ENCODE measurements at places on chromosomes 7 and 10.

DNA sequence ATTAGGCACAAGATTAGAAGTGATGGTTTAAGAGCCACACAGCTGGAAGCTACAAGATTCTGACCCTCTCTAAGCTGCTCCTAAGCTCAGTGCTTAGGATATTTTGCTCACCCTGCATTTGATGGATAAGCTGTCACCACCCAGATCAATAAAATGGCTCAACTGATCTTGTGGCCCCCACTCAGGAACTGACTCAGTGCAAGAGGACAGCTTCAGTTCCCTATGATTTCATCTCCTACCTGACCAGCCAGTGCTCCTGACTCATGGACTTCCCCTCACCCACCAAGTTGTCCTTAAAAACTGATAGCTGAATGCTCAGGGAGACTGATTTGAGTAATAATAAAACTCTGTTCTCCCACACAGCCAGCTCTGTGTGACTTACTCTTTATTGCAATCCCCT lies 833.8 kb downstream of the GRID1 start:
- no peak for DNase-seq

GRCh38 chr7:141693082-141693481 lies 8.9 kb downstream of the DENND11 start:
- no peak for DNase-seq

GRCh38 chr7:130852867-130853266 lies 118.9 kb upstream of the KLF14 start:
- no peak for DNase-seq

DNA sequence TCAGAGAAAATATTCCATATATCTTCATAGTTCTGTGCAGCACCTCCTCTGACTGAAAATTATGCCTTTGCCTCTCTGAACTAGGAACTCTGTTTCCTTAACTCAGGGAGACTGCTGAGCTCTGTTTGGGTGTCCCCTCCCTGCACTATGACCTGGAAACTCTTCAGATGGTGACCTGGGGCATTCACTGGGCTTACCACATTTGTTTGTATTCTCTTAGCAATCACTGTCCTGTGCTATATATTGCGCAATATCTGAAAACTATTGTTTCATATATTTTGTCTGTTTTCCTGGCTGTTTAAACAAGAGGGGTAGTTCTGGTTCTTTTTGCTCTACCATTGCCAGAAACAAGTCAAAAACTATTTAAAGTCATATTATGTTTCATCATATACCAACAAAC lies 181.8 kb upstream of the KIAA1217 start:
- no peak for DNase-seq

GRCh38 chr10:112218036-112218390 lies 34.4 kb upstream of the GPAM start:
- DNase-seq = no peak

GRCh38 chr10:110850099-110850498 lies 21.6 kb upstream of the PDCD4 start:
- no peak for DNase-seq

DNA sequence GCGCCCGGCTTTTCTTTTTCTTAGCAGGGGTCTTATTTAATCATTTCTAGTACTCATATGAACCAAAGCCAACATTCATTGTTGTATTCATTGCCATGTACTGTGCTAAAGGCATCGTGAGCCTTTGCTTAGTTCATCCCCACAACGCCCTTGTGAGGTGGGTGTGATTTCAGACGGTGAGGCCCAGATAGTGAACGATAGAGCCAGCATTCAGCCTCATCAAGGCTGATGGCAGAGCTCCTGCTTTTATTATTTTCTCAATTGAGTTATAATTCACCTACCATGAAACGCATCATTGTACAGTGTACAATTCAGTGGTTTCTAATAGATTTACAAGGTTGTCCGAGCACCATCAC lies 50.1 kb downstream of the HK1 start:
- DNase-seq = no peak

- DNase-seq = no peak
Measured at GRCh38 chr7:91656541-91657482, 223.7 kb downstream of the MTERF1 start.

DNA sequence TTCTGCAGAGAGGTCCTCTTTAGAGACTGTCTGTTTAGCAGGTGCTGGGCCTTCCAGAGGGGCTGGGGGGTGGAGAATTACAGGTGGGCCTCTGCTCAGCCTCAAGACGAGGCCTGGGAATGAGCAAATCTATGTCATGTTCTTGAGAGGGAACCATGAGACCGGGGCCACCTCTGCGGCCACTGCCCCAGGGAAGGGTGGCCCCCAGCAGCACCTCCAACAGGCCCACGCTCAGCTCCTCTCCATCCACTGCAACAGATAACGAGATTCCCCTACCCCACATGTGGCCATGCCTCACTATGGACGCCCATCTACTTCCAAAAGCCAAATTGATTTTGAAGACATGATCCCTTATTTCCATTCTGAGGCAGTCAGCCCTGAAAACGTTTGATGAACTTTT lies 176.9 kb downstream of the TCERG1L start:
- no peak for DNase-seq
